8988T (cell line): ENCODE measurements at places on chromosomes 6 and 20.

- DNase-seq: no peak
These were observed 23.9 kb downstream of the EDN1 start for GRCh38 chr6:12313992-12314589.

DNA sequence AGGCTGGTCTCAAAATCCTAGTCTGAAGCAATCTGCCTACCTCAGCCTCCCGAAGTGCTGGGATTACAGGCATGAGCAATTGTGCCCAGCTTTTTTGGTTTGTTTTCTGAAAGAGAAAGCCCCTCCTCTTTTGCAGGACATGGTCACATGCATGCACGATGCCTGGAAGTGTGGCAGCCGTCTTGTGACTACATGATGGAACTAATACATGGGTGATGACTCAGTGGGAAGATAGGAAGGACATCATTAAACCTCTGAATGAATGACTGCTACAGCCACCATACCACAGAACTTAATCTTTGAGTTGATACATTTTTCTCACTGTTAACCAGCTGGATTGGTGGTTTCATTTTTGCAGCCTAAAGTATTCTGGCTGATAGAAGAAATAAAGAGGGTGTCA, 13.4 kb upstream of the CTNNBL1 start:
- DNase-seq: no peak

DNA sequence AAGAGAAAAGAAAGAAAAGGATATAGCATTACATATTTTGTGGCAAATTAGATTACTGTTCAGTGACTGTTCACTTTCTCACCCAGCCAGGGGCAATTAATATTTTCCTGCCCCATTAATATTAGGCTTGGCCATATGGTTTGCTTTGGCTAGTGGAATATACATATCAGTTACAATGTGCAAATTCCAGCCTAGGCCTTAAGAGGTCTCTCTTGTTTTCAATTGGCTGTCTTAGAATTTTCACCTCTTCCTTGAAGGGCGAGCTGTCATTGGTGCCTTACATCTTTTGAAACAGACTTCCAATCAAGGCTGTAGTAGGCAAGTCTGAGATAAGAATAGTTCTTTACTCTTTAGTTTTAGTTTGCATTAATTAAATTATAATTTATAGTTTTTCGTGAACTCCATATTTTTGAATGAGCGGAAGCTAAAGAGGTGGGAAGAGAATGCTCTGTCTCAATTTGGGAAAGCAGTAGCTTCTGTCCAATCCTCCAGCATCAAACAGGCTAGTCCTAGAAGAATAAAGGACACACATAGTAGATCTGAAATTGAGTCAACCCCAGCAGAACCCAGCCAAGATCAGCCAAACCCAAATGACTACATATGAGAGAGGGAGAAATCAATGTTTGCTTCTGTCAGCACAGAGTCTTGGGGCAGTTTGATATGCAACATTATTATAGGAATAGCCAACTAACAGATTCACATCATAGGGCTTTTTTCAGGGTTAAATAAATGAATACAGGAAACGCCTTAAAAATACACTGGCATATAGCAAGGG, 6.3 kb upstream of the CSNK2A1 start:
- no peak for DNase-seq

- DNase-seq: no peak
These were observed 47.6 kb downstream of the CEBPB start for GRCh38 chr20:50238081-50238800.

DNA sequence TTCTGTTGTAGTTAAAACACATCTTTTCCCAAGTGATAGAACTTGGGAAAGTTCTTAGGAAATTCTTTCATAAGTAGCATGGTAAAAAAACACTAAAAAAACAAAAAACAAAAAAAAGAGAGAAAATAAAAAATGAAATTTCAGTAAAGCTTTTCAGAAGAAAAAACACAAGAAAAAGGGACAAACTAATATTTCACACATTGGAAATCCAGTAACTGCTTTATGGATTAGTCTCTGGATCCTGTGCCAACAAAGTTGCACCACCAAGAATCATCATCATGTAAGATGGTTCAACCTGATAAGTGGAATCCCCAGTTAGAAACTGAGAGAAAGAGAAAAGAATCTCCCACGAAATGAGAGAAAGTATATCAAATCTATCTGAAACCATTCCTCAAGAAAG, 144.2 kb downstream of the GMDS start:
- DNase-seq: no peak

DNA sequence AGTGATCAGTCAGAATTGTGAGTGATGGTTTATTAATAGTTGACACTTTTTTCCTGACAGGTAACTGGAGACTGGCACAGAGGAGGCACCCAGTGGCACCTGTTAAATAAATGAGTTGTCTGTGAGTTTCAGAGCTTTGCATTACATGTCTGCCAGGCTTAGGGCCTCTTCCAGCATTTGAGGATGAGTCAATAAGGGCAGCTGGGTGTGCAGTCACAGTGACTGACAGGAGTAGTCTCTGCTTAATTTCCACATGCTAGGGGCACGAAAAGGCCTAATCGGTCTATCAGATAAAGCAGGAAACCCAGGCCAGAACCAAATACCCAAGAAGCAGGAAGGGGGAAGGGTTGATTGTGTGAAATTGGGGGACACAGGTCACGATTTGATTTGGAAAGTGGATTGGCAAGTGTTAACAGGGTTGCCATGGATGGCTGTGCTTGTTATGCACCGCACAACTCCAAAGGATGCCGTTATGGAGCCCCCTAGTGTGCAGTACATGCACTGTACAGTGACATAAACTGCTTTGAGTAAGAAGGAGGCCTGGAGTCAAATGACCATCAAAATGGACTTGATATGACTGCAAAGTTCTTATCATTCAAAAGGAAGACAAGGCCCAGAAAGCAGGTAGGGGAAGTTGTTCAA, 111.9 kb upstream of the GGTLC1 start:
- DNase-seq: no peak

- no peak for DNase-seq
These were observed 22.8 kb upstream of the PTPN1 start for GRCh38 chr20:50487397-50487796.

GRCh38 chr20:12237772-12238171, 320.1 kb downstream of the BTBD3 start:
- no peak for DNase-seq

GRCh38 chr6:150696190-150696589, 96.5 kb downstream of the PLEKHG1 start:
- DNase-seq: no peak

GRCh38 chr6:168060521-168060931, 18.5 kb downstream of the FRMD1 start:
- DNase-seq: peak; percentile 68

- DNase-seq: no peak
These were observed 104.9 kb upstream of the PRDM1 start for GRCh38 chr6:105981002-105981887.

DNA sequence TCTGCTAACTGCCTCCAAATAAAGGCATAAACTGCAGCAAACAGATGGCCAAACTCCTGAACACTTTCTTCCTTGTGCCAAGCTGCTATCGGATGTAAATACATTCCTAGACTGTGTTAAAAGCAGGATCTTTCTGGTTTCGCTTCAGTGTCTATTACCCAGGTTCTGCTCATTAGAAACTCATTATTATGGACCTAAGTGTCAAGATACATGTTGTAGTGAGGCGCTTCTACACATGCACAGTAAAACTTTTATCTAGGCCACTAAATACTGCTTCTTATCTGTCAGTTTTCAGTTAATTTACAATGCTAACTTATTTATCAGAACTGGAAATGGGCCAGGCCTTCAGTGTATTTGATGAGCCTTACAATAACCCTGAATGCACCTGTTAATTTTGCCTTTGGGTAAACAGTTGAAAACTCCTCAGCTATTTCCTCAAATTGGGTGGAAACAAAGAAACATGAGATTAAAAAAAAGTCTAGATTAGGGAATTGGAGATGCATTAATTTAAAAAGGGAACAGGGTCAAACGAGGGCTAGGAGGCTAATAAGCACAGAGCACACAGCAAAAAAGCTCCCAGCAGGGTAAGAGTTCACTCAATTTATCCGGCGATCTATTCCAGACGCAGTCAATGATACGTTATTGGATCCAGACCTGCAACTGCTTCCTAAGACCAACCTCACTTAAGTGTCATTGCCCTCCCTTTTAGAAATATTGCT, 240.6 kb downstream of the FOXC1 start:
- DNase-seq: no peak

- no peak for DNase-seq
These were observed 59.5 kb downstream of the PLEKHG1 start for GRCh38 chr6:150659046-150659763.

GRCh38 chr20:49750611-49751396, 37.1 kb upstream of the B4GALT5 start:
- no peak for DNase-seq

- DNase-seq: no peak
These were observed 55.5 kb downstream of the JARID2 start for GRCh38 chr6:15301179-15302006.

DNA sequence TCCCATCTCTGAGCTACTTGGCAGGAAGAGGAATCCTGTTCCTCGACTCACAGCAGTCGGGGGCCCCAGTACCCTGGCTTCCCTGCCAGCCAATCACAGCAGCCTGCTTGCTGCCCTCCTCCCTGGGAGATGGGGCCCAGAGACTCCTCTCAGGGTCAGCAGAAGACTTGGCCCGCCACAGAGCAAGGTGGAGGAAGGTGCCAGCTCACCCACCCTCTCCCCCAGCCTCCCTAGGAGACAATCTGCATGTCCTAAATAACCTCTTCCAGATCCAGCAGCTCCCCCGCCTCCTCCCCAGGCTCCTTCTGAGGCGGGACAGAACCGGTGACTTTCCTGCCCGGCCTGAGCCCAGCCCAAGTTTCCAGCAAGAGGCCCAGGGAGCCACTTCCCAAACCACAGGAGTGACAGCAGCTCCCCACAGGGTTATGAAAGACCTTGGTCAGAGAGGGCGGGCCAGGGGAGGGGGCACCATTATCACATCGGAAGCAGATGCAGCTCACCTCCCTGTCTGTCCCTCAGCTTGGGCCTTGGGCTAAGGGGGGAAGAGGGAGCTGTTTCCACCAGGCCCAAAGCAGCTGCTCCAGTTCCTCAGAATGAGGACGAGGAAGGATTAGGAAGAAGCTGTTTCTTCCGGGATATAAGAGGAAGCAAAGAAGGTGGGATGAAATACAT, 2.3 kb downstream of the CCND3 start:
- DNase-seq: no peak

DNA sequence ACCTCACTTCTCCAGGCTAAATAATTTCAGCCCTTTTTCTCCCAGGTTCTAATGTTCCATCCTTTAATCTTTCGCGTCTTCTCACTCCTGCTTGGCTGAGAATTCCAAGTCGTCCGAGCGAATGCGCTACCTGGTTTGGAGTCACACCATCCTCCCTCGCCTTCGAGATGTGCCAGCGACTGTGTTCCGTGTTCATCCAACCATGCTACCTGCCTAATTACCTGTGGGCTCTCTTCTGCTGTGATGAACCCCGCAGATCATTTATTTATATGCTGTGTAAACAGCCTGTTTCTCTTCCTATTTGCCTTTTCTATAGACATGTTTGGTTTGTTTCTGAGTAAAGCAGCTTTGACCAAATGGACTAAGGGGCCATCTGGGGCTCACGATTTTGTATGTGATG, 83.5 kb upstream of the TMEM181 start:
- no peak for DNase-seq

DNA sequence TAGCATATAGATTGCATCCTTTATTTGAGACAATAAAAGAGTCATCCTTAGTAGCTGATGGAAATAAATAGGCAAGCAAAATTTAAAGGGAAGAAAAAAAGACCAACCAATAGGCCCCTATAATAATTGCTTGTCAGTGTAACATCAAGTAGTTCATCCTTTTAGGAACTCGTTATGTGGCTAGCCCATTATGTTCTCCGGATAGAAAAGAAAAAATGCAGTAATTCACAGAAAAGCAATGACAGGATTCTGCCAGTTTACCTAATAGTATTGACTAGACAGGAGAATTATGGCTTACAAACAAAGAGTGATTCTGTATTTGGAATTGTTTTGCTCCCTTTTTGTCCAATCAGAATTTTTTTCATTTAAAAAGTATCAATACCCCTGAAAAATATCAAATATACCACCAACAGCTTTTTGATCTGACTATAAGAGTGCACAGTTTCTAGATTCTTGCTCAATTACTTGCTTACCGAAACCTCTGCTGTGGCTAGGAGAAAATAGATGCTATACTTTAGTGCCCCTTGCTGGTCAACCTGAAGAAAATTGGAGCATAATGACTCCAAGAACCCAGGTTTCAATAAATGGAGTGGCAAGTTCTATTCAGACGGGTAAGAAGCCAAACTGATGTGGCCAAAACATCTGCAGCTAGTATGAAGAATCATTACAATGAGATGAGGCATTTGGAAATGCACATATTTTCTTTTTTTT, 91.5 kb upstream of the SASH1 start:
- no peak for DNase-seq

- no peak for DNase-seq
These were observed 27.1 kb downstream of the ID4 start for GRCh38 chr6:19864285-19864684.

DNA sequence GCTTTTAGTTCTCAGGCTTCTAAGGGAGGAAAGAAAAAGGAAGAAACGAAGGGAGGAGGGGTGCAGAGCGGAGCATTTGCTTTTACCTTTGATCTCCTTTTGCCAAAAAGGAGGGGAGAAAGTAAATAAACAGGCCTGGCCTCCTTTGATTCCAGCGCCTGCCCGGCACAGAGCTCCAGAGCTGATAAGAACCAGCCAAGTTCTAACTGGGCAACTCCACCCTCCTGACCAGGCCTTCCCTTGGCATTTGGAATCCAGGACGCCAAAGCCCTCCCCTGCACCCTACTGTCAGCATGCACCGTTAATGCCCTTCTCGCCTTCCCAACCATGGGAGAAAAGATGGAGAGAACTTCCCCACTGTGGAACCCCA, 120.8 kb upstream of the PTPN1 start:
- no peak for DNase-seq

- DNase-seq: no peak
These were observed 199.8 kb downstream of the SMOC2 start for GRCh38 chr6:168640768-168641167.

DNA sequence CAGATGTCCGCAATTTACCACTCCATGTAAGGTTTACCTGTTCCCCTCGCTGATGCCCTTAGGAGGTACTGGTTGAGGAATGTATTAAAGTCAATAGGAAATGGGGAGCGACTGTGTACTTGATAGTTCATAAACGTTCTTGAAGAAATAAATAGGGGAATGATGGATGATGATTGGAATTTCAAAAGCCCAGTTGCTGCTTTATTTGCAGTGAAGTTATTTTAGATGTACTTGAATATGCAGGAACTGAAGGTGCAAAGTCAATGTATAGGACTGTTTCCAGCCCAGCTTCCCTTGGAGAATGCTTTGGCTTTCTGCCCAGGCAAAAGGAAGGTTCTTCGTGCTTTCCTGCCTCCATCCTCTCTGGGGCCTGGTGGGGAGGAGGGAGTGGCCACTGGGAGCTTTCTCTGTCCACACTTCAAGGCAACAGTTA, 19.8 kb downstream of the ADGRF5 start:
- no peak for DNase-seq
